ENCODE measurements at places on chromosomes 1 and 21. TPM values are rescaled to one million over a fixed set of nuclear protein-coding genes. Genes with fewer than 3 reads are reported as not detected.
A peak's percentile ranks its signal among the peaks of the same experiment; 100 is the strongest.

The BNIPL gene
- 0.29 TPM for total RNA-seq

- DNase-seq = no peak
These were observed 125.0 kb upstream of the TMPRSS2 start for GRCh38 chr21:41632748-41633475.

The TMEM52 gene
- total RNA-seq = 0.84 TPM

DNA sequence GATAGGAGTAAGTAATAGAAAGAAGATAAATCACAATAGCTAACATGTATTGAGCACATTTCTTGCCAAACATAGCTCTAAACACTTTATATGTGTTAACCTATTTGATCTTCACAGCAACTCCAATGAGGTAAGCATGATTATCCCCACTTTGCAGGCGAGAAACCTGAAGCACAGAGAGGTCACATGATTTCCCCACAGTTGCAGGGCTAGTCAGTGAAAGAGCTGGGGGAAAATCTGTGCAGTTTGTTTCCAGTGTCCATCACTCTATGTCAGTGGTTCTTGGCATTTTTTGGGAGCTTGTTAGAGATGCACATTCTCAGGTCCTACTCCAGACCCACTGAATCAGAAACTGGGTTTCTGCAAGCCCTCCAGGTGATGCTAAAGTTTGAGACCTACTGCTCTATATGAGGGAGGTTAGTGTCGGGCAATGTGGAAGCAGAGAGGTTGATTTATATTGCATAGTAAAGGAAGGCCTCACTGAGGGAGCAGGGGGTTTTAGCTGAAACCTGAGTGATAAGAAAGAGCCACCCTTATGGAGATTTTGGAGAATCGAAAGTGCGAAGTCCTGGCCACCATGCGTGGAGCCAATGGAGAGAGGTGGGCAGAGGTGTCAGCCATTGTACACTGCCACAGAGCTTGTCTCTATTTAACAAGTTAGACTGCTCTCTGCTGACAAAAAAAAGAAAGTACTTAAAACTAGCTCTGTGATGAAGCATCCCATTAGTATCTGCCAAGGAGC, 20.9 kb downstream of the MCOLN3 start:
- DNase-seq = no peak

- no peak for DNase-seq
These were observed 7.2 kb downstream of the TFF2 start for GRCh38 chr21:42343556-42343955.

DNA sequence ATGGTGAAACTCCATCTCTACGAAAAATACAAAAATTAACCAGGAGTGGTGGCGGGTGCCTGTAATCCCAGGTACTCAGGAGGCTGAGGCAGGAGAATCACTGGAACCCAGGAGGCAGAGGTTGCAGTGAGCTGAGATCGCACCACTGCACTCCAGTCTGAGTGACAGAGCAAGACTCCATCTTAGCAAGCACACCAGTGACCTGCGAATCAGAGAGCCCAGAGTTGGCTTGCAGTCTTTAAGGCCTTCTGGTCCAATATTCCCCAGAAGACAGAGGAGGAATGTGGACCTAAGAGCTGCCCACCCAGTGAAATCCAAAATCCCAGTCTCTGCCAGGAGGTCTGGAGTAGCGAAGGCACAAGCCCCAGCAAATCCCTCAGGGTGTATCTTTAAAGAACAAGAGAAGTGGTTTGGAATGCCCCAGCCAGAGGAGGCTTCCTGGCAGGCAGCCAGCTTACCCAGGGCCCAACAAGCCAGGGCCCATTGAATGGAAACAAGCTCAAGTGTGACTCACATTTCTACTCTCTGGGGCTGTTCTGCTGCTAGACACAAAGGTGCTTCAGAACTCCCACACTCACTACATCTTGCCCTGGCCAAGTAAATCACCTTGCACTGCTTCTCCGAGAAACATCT, 23.9 kb downstream of the GPR161 start:
- peak; percentile 81 for DNase-seq

DNA sequence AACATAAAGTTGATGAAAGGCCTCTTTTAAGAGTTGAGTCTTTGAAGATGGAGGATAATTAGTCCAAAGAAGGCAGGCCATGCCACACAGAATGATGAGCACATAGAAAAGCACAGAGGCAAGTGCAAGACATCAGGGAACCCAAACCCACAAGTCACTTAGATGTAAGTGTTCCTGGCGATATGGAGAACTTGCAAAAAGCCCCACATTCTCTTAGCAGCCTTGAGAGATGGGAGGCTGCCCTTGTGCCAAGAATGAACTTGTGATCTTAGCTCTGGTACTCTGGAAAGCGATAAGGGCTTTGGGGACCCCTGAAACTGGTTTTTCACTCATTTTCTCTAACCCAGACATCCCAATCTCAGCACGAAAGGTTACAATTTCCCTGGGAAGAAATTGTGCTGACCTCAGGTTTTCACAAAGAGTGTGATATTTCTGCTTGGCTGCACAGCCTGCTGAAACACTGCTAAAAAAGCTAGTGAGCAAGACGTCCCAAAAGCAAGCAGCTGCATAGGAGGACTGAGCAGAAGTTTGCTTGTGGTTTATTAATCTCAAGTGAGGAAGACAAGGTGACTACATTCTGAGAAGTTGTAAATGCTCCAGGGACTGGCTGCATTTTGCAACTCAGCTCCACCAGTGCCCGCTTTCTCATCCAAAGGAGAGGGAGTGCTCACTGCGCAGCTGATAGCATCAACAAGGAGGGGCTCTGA, 496.9 kb upstream of the CAMK1G start:
- DNase-seq = peak; percentile 32

Measured in astrocyte (in vitro differentiated cells and primary cell).